ENCODE measurements at places on chromosomes 13 and 19. TPM values are rescaled to one million over a fixed set of nuclear protein-coding genes. Genes with fewer than 3 reads are reported as not detected.

Gene RAD23A
- 376 TPM for total RNA-seq

Gene TGFBR3L
- 1.1 TPM for total RNA-seq

Gene GIPR
- total RNA-seq = 1.2 TPM

Gene VN1R4
- total RNA-seq = not detected

Gene ZNF93
- total RNA-seq = 7.7 TPM

Gene ZNF540
- 0.15 TPM for total RNA-seq

Gene FGF21
- total RNA-seq = 1.8 TPM

Gene SELENOV
- total RNA-seq = not detected

Gene FUT2
- not detected for total RNA-seq

Gene TTYH1
- 0.27 TPM for total RNA-seq

Gene PRR12
- total RNA-seq = 10.9 TPM

Data from A375 (cell line).